ENCODE measurements at places on chromosomes 3 and 15.

GRCh38 chr15:74786551-74787165, 4.8 kb downstream of the CSK start:
- DNase-seq = no peak

- no peak for DNase-seq
Observed at GRCh38 chr3:29721789-29722188, 440.9 kb downstream of the RBMS3 start.

DNA sequence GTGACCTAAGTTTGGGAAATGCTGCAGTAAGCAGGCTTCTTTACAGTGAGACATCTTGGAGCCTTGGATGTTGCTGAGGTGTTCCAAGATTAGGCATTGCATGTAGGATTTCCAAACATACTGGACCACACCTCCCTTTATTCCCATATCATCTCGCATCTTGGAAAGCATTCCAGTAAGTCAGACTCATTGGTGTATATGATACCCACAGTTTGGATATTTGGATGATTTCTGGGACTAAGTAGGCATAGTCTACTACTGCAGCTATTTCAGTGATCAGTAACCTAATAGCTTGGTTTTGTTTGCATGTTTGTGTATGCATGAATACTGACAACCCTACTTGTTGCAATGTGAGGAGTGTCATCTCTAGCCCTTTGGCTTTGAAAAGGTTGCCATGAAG, 97.3 kb downstream of the SEMA6D start:
- DNase-seq = no peak

DNA sequence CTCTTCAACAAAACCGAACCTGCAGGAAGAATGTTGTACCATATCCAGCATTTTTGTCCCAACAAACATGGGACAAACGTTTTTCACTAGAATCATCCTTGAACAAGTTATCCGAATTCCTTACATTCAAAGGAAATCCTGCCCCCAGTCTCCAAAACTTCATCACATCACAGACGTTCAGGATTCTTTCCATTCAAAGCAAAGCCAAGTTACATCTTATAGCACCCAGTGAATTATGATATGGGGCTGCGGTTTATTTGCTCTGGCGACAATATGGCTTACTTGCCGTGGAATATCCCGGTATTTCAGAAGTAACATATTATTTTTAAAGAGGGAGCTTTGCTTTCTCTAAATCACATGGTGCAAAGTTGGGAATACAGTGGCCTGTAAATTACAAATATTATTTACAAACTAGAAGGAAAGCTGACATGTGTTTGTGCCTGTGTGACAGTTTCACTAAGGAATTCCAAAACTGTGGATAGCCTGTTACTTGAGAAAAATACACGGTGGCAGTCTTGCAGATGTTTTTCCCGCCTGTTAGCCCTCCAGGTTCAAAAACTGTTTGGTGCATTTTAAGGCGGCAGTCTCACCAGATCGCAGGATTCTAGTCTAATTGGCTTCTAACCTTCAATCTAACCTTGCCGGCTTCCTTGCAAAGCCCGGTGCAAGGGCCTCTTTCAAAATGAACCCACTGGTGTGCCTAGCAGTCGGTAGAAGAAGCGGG, 736 bp upstream of the MBNL1 start:
- no peak for DNase-seq

GRCh38 chr3:105826778-105827634, 41.8 kb downstream of the CBLB start:
- no peak for DNase-seq

GRCh38 chr3:146117406-146118285, 43.3 kb downstream of the PLOD2 start:
- DNase-seq = no peak

- no peak for DNase-seq
Observed at GRCh38 chr3:50885070-50885850, 210.5 kb downstream of the DOCK3 start.

- DNase-seq = no peak
Observed at GRCh38 chr15:71883447-71883846, 73.1 kb downstream of the NR2E3 start.

- DNase-seq = no peak
Observed at GRCh38 chr15:44157679-44158078, 37.4 kb downstream of the FRMD5 start.

DNA sequence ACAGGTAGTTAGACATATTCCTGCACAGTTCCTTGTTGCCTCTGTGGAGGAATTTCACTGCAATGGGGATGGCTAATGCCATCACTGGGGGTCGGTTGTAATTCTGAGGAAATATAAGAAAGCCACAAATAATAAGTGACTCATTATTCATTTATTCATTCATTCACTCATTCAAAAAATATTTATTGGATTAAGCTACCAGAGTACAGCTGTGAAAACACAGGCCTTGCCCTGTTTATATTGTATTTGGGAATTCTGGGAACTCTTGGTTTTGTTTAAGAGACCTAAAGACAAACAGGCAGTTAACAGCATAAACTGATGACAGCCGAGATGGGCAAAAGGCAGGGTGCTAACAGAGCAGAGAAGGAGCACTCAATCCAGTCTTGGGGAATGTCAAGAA, 23.6 kb downstream of the PTX3 start:
- DNase-seq = no peak

GRCh38 chr3:122074621-122075265, 19.6 kb downstream of the CD86 start:
- peak; percentile 42 for DNase-seq

DNA sequence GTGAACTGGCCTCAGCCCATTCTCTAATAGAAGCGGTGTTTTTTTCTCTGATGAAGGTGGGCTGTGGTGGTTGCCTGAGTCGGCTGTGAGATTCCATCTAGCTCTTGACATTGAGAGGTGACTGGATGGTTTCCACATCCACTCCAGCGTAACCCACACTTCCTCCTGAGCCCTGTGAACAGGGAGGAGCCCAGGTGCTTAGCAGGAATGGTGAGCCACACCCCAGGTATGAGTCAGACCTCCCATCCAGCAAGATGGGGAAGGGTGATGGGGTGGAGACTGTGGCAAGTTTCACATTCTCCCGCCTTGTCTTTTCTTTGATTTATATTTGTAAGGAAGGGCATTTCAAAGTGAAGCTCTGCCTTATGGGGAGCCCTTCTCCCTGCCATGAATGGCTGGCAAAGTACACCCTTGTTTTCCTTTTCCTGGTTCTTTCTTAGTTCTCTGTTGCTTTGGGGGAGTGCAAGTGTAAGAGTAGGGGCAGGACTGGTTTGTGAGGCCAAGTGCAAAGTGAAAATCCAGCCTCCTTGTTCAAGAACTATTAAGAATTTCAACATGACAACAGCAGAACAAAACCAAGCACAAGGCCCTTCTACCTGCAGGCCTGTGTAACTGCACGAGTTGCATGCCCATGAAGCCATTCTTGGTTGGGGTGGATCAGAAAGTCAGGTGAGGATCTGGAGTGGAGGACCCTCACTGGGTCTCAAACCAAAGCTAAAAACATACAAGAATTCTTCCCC, 4.6 kb upstream of the TPRG1 start:
- no peak for DNase-seq

GRCh38 chr3:159252772-159253384, 451.0 kb downstream of the MFSD1 start:
- no peak for DNase-seq

GRCh38 chr3:25575001-25575400, 89.7 kb downstream of the TOP2B start:
- no peak for DNase-seq

GRCh38 chr3:171135549-171135948, 109.0 kb upstream of the SLC2A2 start:
- DNase-seq = no peak

DNA sequence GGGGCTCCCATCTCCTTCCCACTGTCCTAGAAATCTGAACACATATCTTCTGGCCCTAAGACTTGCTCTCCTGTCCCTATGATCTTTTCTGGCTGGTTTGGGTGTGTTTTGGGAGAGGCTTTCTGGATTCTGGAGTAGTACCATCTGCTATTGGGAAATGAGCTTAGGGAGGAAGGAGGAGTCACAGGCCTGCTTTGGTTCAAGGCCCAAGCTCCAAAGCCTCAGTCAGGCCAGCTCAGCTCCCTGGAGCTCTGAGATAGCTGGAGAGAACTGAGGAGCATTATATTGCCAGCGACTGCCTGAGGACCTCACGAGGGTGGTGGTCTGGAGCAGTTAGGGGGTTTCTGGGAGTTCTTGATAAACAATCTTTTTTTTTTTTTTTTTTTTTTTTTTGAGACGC, 18.7 kb downstream of the RASGRF1 start:
- no peak for DNase-seq

- DNase-seq = no peak
Observed at GRCh38 chr15:64774037-64774628, 1.3 kb downstream of the RBPMS2 start.

- DNase-seq = no peak
Observed at GRCh38 chr15:50138391-50138790, 19.4 kb upstream of the ATP8B4 start.

DNA sequence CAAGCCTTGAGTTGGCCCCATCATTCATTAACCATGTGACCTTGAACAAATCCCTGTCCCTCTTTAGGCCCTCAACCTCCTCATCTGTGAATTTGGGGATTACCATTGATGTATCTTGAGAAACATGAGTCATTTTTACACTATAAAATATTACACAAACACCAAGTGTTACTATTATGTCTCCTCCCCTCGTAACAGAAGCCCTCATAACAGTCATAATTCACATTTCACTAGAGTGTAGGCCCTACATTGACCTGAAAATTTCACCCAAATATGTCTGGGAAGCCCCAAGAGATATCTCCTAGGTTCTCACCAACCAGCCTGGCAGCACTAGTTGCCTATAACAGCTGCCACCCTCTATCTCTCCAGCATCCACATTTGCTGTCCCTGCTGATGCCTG, 15.8 kb upstream of the SLC6A1 start:
- DNase-seq = no peak

- no peak for DNase-seq
Observed at GRCh38 chr3:189570916-189571315, 60.3 kb upstream of the TP63 start.

- DNase-seq = no peak
Observed at GRCh38 chr3:28799084-28799483, 450.5 kb upstream of the AZI2 start.

DNA sequence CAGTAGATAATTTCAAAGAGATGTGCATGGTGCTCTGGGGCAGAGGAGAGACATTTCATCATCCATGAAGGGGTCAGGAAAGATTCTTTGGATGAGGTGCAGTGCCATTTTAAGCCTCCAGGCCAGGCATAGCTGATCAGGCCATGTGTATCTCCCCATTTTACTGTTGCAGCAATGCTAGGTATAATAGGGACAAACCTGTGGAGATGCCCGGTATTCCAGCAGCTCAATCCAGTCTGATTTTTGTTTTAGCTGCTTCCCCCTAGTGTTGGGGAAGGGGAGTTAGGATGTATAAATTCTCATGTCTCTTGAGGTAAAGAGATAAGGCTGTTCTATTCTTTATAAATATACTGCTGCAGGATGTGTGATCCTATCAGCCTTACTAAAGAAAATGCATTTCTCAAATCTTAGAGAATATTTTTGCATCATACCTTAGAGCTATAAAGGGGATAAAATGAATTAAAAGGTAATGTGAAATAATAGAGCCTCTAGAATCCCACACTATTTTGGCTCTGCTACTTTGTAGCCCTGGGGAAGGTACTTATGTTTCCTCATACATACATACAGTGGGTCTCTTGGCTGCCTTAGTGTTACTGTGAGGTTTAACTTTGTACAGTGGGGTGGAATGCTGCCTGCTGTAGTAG, 5.2 kb downstream of the CDV3 start:
- no peak for DNase-seq

GRCh38 chr3:184620475-184621119, 59.0 kb downstream of the EPHB3 start:
- DNase-seq = no peak

GRCh38 chr15:99197856-99198255, 51.5 kb downstream of the TTC23 start:
- no peak for DNase-seq

- DNase-seq = no peak
Observed at GRCh38 chr3:50474717-50475116, 28.7 kb downstream of the CACNA2D2 start.

DNA sequence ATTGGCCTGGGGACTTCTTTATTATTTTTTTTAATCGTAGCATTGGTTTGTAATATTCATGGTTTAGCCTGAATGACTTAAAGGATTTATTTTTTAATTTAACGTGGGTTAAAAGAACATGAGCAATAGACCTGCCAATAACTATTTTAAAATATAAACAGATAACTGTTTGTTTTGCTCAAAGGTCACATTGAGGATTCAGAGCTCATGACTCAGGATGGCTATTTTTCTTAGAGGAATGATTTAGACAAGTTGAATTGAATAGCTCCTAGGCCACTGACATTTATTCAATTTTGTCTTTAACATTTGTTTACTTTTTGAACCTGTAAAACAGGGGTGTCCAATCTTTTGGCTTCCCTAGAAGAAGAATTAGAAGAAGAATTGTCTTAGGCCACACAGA, 68.5 kb downstream of the ITPR1 start:
- DNase-seq = no peak

DNA sequence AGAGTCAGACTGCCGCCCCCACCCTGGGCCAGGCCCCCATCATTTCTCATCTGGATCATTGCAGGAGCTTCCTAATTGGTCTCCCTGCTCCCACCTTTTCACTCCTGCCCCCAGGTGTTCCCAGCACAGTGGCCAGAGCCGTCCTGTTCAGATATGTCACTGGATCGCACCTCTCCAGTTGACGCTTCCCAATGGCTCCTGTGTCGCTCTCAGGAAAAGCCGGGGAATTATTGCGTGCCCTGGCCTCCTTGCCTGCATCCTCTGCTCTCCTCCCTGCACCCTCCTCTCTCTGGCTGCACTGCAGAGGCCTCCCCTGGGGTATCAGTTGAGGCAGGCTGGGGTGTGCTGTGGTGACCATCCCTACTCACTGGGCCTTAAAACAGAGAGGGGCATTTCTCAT, 25.5 kb upstream of the CYP11A1 start:
- no peak for DNase-seq

- DNase-seq = no peak
Observed at GRCh38 chr15:93983526-93983925, 247.8 kb upstream of the MCTP2 start.

GRCh38 chr3:99873269-99874102, 55.8 kb downstream of the CMSS1 start:
- DNase-seq = no peak

GRCh38 chr3:110470310-110470709, 601.3 kb upstream of the NECTIN3 start:
- DNase-seq = no peak

- no peak for DNase-seq
Observed at GRCh38 chr3:61562721-61563312, 1.4 kb downstream of the PTPRG start.

GRCh38 chr3:194565597-194566190, 67.5 kb downstream of the TMEM44 start:
- no peak for DNase-seq

- DNase-seq = no peak
Observed at GRCh38 chr3:189337673-189338091, 165.9 kb downstream of the TPRG1 start.

GRCh38 chr3:29942297-29942696, 661.4 kb downstream of the RBMS3 start:
- DNase-seq = no peak

GRCh38 chr3:94234177-94234788, 171.4 kb downstream of the NSUN3 start:
- peak; percentile 26 for DNase-seq

- no peak for DNase-seq
Observed at GRCh38 chr15:26242565-26243071, 379.5 kb upstream of the ATP10A start.

- no peak for DNase-seq
Observed at GRCh38 chr15:95409211-95409610, 921.3 kb upstream of the NR2F2 start.

- no peak for DNase-seq
Observed at GRCh38 chr3:52461874-52462273, 6.5 kb downstream of the NISCH start.
